B cell (primary cell): ENCODE measurements at places on chromosomes 13 and 19.

- DNase-seq = peak; percentile 44
Measured at GRCh38 chr19:44344255-44344654, 12.2 kb downstream of the ZNF112 start.

- DNase-seq = no peak
Measured at GRCh38 chr19:33883859-33884519, 87.3 kb downstream of the KCTD15 start.

GRCh38 chr13:28576067-28576466 lies 81.1 kb upstream of the FLT1 start:
- no peak for DNase-seq

DNA sequence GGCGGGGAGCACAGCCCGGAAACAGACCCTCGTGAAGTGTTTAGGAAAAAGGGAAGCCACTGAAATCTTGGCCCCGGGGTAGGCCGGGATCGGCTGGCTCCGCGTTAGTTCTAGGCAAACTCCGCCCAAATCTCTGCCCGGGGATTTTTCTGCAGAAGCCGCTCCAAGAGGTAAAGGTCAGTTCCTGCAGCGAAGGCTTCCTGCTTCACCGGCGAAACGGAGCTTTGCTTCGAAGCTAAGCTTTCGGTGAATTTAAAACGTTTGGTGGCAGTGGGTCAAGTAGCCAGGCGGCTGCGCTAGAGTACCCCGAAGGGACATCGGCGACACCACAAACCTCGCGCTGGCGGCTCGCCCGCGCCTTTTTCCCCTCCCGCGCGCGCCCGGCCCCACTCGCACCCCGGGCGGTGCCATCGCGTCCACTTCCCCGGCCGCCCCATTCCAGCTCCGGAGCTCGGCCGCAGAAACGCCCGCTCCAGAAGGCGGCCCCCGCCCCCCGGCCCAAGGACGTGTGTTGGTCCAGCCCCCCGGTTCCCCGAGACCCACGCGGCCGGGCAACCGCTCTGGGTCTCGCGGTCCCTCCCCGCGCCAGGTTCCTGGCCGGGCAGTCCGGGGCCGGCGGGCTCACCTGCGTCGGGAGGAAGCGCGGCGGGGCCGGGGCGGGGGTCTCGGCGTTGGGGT lies 441 bp downstream of the GJB2 start:
- peak; percentile 48 for DNase-seq

DNA sequence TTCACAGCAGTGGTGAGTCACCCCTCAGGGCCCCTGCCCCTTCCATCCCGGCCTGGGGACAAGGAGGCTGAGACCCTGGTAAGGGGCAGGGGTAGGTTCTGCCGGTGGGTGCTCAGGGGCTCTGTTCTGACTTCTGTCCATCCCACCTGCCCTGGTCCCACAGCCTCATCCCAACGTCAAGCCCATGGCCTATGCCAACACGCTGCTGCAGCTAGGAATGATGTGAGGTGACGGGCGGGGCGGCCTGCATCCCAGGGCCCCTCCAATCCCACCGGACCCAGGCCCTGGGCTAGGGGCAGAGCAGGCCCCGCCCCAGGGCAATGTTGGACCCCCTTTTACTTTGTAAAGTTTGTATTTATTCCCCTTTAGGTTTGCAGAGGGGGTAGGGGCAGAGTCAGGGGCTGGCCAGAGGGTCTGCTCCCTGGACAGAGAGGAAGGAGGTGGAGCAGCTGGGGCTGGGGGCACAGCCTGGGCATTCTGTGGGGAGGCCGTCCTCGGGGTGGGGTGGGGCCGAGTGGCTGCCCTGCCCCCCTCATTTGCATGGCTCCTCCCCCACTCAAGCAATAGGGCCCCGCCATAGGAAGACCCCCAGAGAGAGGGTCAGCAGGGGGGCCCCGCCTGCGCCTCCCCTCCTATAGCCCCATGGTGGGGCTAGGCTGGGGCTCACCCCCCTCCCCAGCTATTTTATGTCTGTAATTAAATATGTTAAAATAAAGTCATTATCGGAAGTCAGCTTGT lies 23.1 kb downstream of the CCDC8 start:
- DNase-seq = no peak

- no peak for DNase-seq
Measured at GRCh38 chr13:77479326-77479725, 56.2 kb upstream of the SCEL start.

- peak; percentile 78 for DNase-seq
Measured at GRCh38 chr19:6528544-6529121, 2.2 kb upstream of the TNFSF9 start.

GRCh38 chr13:56501750-56502149 lies 639.0 kb upstream of the PRR20A start:
- DNase-seq = no peak

GRCh38 chr19:57231686-57232085 lies 863 bp downstream of the AURKC start:
- DNase-seq = no peak

DNA sequence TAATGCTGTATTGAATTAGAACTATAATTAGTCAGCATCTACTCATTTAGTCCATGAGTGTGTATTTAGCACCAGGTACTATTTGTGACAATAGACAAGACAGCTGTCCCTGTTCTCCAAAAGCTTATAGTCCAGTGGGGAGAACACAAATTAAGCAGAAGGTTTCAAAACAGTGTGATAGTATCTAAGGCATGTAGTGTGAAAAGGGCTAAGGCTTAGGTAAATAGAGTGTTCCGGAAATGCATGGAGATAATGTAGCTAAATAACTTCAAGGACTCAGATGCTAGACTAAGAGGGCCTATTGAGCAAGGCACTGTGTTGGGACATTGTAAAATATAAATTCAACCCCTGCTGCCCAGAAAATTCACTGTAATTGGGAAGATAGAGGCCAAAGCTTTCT lies 144.1 kb upstream of the MIR17HG start:
- no peak for DNase-seq

DNA sequence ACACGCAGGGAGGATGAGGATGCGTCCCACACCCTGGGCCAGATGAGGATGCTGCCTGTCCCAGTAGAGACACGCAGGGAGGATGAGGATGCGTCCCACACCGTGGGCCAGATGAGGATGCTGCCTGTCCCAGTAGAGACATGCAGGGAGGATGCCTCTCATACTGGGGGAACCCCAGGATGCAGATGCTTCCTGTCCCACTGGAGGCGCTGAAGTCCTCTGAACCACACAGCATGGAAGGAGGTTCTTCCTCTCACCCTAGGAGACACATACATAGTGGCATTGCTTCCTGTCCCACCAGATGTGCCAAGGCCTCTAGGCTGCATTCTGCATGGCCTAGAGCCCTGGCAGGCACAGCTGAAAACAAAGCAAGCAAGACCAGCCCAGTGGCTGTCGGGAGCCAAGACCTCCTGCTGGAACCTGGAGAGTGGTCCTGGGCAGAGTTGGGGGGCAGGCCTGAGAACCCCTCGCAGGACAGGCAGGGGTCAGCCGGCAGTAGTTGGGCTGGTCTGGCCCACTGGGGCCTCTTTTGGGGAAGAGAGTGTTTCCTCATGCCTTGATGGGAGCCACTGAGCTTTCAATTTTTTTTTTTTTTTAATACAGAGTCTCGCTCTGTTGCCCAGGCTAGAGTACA lies 4.3 kb downstream of the HPN start:
- peak; percentile 73 for DNase-seq

- peak; percentile 37 for DNase-seq
Measured at GRCh38 chr13:80444240-80445015, 103.5 kb upstream of the SPRY2 start.

DNA sequence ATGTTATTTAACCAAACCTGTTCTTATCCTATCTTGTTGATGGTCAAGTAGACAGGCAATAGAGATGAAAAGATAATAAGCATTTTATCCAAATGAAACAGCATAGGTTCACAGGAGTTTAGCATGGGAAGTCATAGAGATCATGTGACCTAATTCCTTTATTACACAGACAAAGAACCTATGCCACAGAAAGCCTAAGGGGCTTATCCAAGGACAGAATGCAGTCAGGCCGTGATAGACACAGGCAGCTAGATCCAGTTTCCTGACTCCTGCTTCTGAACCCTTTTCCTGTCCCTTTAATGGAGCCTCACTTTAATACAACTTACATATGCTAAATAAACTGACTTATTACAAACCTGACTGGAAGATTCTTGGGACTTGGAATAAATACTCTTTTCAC lies 532.1 kb downstream of the IRS2 start:
- DNase-seq = no peak

DNA sequence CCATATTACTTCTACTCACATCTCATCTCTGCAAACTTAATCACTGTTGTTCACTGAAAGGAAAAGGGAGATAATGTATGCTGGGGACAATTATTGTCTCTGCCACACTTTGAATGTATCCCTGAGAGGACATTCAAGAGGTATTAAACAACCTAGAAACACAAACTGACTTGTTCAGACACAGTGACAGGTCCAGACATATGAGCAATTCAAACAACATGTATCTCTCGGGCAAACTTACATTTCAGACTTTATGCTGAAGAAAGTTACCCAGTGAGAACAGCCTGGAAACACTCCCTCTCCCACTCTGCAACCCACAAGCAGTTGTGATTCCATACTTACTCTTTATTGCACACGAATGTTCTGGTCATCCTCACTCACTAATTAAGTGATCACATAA lies 968.7 kb upstream of the SLC10A2 start:
- DNase-seq = no peak

GRCh38 chr13:31242367-31242766 lies 42.6 kb downstream of the B3GLCT start:
- DNase-seq = no peak

DNA sequence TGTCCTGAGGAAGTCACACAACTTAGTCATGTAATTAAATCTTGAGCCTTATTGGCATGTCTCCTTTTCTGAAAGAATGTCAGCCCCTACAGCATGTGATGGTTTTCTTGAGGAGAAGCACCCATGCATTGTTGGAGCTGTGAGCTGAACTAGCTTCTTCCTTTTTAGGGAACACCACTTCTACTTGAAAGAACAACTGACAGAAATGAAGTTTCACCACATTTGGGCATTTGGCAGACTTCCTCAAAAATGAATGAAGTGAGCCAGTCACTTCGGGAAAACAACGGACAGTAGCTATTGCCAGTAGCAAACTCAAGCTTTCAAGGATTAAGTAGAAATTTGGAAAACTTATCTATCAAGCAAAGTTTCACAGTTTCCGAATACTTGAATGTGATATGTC lies 1351.3 kb downstream of the EFNB2 start:
- DNase-seq = no peak

DNA sequence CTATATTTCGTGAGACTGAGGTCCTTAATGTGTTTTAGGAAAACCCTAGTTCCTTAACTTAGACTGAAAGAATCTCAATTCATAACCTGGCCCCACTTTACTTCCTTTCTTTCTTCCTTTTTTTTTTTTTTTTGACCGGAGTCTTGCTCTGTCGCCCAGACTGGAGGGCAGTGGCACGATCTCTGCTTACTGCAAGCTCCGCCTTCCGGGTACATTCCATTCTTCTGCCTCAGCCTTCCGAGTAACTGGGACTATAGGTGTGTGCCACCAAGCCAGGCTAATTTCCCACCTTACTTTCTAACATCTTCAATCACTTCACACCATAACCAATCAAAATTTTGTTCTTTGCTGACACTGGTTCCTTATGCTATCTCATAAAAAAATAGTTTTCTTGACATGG lies 2097.0 kb downstream of the PCDH9 start:
- DNase-seq = no peak

DNA sequence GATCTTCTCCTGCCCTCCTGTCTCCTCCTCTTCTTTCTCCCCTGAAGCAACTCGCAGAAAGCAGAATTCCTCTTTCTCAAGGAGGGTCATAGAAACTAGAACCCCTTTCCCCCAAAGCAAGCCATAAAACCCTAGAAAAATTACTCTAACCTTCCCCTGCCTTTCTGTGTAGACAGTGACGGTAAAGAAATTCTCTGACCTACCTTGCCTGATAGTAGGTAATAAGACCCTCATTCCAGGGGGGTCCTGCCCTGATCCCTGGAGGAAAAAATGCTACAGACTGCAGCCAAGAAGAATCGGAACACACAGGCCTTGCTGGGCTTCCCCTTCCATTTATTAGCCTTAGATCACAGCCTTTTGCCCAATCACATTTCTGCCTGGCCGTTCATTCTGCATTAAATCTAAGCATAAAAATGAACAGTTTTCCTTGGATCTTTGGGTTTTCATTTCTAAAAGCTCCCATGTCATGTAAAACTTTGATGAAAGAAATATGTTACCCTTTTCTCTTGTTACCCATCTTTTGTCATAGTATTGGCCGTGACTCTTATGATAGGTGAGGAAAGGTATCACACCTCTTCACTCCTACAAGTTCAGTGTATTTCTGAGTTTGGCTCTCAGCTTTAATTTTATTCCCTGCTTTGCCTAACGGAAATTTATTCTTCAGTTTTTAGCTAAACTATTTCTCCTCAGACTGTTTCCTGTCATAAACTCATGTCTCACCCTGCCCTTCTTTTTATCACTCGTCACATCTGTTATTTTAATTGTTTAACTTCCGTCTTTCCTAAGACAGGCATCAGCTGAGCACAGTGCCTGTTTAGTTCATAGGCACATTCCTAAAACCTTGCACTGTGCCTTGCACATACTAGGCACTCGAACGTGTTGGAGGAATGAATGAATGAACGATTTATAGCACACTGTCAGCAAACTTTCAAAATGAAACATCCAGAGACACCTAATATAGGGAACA lies 20.4 kb upstream of the CPB2 start:
- no peak for DNase-seq

DNA sequence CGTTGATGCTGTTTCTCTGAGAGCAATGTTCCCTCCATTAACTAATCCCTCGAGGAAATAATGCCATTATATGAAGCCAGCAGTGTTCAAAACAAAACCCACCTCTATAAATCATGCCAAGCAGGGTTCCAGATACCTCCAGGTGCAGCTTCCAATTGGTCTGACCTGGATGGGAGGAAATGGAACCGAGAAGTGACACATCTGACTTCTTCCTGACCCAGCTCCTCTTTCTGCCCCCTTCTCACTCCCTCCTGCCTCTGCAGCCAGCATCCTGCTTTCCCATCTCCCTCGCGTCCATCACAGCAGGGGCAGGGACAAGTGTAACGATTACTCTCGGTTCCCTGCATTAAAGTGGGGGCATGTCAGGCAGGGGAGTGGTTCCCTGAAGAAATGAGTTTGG lies 37.5 kb downstream of the HSPH1 start:
- no peak for DNase-seq

DNA sequence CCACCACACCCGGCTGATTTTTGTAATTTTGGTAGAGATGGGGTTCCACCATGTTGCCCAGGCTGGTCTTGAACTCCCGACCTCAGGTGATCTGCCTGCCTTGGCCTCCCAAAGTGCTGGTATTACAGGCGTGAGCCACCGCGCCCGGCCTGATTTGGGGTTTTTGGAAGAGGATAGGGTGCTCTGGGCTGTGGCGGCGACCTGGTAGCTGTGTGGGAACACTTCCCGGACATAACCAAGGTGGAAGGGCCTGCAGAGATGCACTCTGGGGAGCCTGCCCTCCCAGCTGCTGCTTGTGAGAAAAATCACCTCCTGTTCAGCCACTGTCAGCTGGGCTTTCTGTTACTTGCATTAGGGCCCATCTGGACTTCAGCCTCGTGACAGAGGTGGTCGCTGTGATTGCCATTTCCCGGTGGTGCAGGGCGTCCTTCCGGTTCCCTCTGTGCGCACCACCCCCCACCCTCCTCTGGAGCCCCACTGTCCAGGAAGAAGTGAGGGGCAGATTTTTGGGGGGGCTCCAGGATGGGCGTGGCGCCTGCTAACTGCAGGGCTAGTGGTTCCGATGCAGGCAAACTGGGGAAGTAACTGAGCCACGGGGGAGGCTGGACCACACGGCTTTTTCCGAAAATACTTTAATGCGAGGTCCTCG lies 7.5 kb downstream of the IL4I1 start:
- DNase-seq = no peak
